ENCODE measurements at places on chromosomes 16 and 17. TPM values are rescaled to one million over a fixed set of nuclear protein-coding genes. Genes with fewer than 3 reads are reported as not detected.

- DNase-seq = no peak
These were observed 53.7 kb downstream of the NACA2 start for GRCh38 chr17:61537264-61537771.

GRCh38 chr17:81551458-81552243 is 502 bp downstream of the FAAP100 start:
- no peak for DNase-seq

The PLA2G10 gene
- polyA plus RNA-seq = 0.88 TPM

The TBX2 gene
- polyA plus RNA-seq = 55.9 TPM

DNA sequence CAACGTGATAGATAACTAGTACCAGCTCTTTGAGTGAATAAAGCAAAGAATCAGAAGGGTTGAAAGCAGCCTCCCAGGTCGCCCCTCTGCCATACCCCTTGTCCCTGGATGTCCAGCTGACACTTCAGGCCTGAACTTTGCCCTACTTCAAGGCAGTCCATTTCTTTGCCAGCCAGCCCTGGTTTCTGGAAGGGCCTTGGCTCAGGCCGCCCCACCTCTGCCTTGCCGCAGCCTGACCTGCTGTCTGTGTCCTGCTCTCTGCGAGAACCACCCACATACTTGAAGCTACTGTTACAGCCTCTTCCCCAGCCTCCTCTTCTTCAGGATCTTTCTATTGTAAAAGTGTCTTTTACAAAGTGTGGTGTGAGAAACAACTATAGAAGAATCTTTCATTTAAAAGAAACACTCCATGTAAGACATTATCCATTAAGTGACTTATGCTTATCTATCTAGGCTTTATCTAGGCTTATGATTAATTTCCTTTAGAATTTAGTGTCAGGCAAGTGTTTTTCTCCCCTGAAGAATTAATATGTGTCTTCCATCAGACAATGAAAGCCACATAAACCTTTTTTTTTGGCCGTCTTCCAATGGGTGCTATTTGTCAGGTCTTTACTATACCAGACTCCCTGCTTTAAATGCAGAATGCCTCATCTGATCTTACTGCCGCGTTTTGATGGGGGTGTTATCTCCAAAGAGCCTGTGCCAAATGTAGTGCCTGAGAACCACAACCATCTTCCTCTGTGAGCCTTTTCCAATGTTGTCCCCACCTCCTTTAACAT is 133.9 kb downstream of the SOCS1 start:
- DNase-seq = no peak

DNA sequence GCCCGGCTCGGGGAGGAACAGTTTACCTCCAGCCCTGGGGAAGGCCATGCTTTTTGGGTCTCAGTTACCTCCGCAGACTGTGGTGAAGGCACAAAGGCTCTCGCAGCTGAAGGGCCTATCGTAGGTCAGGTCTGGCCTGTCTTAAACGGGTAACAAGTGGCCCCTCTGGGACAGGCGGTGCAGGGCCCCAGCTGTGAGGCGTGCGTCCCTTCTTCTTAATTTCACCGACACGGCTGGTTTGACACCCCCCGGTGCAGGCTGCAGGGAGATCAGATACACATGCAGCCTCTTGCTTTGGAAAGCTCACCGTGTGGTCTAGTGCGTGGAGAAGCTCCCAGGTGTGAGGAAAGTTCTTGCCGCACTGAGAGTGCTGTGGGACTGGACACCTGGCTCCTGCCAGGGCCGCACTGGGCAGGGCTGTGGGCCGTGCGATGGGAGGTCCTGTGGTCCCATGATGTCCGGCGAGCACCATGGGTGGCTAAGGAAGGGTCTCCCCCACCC is 162.4 kb downstream of the BANP start:
- DNase-seq = no peak

DNA sequence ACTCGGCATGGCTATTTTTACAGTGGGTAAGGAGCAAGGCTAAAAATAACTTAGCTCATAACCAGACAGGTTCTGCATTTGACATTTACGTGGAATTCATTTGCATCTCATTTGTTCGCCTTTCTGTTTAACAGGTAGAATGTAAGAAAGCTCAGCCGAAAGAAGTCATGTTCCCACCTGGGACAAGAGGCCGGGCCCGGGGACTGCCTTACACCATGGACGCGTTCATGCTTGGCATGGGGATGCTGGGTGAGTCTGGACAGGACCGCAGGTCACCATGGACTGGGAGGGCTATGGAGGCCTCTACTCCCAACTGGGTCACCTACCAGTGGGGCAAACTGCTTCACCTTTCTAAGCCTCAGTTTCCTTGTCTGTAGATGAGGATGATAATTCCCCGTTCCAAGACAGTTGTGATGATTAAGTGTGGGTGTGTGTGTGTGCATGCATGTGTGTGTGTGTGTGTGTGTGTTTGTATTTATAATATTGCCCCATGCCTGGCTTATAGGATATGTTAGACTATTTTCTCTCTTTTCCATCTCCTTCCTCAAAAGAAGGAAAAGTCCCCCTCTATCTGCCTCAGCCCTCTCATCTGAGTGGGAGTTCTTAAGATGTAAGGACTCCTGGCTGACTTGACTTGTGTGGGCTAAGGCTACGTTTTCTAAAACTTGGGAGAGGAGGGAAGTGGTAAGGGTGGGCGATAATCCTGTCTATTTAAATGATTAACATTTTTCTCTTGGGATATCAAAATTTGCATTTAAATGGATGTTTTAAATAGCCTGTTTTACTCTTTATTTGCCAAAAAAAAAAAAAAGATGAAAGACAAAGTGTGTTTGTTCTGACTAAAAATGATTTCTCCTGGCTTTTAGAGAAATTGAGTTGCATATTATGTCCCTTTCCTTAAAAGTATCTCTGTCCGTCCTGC is 129.0 kb downstream of the CCDC182 start:
- no peak for DNase-seq

The GPR142 gene
- 0.25 TPM for polyA plus RNA-seq

- no peak for DNase-seq
These were observed 194.7 kb upstream of the CIBAR2 start for GRCh38 chr16:85306793-85307551.

DNA sequence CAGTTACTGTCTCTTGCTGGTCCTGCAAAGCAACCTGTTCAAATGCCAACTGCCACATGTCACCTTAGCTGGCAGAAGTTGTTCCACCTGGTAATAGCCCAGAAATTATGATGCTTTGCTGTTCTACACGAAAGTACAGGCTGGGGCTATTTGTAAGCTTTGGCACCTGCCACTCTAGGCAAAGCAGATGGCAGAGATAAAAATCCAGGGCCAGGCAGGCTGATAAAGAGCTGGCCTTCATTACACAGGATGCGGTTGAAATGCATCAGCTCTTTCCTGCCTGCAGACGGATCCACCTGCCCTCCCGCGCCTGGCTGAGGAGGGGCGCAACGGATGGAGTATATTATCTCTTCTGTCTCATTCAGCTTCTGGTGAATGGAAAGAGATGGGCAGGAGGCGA is 29.3 kb upstream of the KDM8 start:
- DNase-seq = no peak

The MCRIP2 gene
- 15.5 TPM for polyA plus RNA-seq

DNA sequence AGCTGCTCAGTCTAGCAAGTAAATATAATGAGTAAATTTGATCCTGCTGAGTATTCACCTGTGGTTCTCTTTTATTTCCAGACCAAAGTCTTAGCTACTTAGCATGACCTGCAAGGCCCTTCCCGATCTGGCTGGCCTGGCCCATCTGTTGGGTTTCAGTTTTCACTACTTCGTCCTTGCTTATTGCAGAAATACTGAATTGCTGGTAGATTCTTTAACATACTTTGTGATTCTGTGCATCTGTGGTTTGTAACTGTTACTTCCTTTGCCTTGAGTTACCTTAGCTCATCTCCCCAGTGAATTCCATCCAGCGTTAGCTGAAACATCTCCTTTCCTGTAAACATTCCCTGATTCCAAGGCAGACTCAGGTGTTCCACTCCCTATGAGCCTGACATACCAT is 131.1 kb downstream of the PHKB start:
- DNase-seq = no peak

The P2RX5 gene
- 0.95 TPM for polyA plus RNA-seq

DNA sequence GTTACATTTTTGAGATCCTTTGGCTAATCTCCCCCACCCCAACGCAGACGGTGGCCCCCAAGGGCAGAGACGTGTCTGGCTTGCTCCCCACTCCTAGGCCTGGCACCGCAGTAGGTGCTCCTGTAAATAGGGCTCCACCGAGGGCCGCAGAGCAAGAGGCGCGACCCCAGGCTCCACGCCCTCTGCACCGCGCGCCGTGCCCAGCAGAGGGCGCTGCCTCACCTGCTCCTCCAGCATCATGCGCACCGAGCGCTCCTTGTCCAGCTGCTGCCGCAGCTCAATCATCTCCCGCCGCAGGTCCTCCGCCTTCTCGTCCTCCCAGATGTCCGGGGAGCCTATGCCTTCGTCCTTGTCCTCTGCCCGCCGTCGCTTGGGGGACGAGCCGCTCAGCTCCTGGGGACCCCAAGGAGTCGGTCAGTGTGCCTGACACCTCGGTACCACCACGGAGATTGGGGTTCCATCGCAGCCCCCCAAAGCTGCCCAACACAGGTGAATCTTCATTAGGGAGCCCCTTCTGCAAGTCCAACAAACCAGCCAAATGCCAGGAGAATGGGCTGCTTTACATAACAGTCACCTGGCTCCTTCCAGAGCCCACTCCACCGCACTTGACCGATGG is 11.2 kb downstream of the TFAP4 start:
- DNase-seq = no peak

DNA sequence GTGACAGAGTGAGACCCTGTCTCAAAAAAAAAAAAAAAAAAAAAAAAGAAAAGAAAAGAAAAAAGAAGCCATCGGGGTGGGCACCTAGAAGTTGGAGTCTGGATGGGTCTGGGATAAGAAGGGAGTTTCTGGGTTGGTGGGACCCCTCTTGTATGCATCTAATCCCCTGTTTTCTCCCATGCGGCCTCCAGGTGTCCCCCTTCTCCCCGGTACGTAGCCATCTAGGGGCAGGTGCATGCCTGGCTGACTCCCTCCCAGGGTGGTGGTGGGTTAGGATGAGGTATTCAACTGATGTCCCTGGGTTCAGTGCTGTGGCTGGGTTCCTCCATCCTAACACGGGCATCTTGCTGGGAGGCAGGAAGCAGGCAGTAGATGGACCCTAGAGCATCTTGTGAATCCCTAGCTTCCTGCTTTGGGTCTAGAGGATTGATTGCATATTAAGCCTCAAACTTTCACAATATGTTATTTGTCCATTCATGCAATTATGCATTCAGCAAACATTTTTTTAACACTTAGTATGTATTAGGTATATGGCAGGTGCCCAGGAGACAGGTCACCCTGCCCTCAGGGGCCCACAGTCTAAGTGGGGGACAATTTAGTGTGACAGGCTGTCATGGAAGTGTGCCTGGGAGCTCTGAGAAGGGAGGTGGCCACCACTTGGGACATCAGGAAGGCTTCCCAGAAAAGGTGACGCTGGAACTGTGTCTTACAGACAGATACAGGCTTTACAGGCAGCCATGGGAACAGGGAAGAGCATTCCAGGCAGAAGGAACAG is 13.1 kb downstream of the FMNL1 start:
- no peak for DNase-seq

- DNase-seq = no peak
These were observed 204.5 kb upstream of the CDH8 start for GRCh38 chr16:62240722-62241121.

The LDHD gene
- 4.1 TPM for polyA plus RNA-seq

The MLKL gene
- polyA plus RNA-seq = 3.5 TPM

- no peak for DNase-seq
These were observed 43.7 kb downstream of the PKD1L3 start for GRCh38 chr16:71956486-71956885.
